ENCODE measurements at places on chromosomes 3 and 15.

GRCh38 chr15:47586653-47587224, 130.6 kb upstream of the SEMA6D start:
- no peak for DNase-seq

DNA sequence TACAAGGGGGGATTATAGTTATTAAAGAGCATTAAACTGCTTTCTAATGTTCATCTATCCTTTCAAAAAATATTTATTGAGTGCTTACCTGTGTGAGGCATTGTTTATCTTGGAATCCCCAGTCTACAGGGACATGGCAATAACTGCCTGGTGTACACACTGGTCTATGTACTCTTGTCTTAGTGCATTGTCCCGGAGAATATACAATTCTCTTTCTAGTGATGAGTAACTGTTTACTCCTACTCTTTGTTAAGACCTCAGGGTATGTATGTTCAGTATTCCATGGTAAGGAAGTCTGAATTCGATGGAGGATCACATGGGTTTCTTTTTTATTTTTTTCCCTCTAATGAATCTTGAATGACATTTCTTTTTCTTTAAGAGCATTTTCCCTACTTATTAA, 772.4 kb upstream of the NR2F2 start:
- no peak for DNase-seq

DNA sequence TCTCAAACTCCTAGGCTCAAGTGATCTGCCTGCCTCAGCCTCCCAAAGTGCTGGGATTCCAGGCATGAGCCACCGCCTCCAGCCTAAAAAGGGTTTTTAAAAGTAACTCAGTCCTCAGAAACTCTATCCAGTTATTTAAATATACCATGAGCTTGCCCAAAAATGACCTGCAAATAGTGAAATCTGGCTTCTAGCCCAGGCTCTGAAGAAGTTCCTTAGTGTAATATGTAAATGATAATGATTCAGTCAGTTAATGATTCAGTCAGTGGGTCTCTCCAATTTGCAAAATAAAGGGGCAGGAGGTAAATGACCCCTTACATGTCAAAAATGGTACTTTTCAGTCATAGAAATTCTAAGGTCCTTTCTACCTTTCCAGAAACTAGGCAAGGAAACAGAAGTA, 28.8 kb downstream of the LRRC2 start:
- DNase-seq, result no peak

GRCh38 chr15:64902863-64903262, 8.8 kb upstream of the ANKDD1A start:
- no peak for DNase-seq

DNA sequence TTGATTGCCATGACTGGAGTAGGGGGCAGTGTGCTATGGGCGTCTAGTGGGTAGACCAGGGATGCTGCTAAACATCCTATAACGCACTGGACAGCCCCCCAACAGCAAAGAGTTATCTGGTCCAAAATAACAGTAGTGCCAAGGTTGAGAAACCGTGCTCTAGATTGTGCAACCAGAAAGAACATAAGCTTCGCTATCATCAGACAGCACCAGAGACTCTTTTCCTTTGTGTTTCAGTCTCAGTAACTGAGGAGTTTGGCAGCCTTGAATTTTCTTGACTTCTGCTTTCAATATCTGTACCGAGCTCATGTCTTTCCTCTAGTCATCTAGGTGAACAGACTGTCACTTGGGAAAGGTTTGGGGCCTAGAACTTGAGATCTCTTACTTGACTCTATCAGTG, 8.8 kb downstream of the ARID3B start:
- DNase-seq, result no peak

DNA sequence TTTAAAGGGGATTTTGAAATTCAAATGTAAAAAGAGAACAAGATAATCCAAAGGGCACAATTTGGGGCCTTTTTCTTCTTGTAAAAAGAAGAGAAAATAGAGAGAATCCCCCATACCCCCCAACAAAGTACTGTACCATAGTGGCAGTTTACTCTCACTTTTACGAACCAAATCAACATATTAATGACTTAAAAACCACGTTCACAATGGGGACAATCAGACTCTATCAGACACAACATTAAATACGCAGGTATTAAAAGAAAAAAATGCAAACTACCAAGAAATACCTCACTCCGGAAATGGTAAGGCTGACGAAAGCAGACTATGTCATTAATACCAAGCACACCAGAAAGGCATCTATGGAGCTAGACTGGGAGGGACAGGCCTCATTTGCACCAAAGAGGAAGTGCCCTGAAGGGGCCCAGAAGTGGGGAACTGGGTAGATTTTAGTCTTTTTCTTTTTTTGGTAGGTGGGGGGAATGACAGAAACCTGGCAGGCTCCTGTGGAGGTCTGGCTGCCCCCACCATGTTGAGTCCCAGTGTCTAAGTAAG, 134.3 kb downstream of the TIGIT start:
- no peak for DNase-seq

GRCh38 chr3:153284282-153284938, 122.4 kb downstream of the RAP2B start:
- peak; percentile 9 for DNase-seq
